ENCODE measurements at places on chromosomes 4 and X.

DNA sequence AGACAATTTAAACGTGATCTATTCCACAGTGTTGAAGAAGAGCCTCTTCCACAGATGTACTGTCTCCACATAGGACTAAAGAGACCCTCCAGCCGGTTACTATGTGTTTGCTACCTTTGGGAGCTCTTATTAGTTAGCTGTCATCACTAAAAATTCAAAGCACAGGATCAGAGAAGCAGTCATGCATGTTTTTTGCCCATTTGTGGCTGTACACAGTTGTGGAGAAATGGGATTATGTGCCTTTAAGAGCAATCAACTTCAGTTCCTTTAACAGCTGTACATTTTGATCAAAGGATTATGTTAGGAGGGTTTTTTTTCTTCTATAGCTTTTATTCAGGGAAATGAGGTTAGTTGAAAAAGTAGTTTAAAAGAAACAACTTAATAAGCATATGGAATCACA lies 149.0 kb upstream of the SPOCK3 start:
- no peak for DNase-seq

GRCh38 chr4:4854649-4855295 lies 4.7 kb upstream of the MSX1 start:
- no peak for DNase-seq

DNA sequence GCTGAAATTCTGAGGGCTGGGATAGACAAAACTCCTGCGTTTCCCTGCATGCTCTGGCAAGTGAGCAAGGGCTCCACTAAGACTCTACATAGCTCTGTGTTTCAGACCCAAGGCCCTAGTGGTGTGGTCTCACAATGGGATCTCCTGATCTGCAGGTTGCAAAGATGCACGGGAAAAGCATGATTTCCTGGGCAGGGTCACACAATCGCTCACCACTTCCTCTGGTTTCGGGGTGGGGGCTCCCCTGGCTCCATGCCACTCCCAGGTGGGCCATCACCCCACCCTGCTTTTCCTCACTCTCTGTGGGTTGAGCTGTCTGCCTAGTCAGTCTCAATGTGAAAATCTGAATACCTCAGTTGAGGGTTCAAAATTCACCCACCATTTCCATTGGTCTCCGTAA lies 111.5 kb downstream of the KLF8 start:
- no peak for DNase-seq

- no peak for DNase-seq
These were observed 95.0 kb downstream of the TMEM164 start for GRCh38 chrX:110097920-110098319.

- DNase-seq, result no peak
These were observed 72.8 kb downstream of the KIT start for GRCh38 chr4:54730581-54730980.

DNA sequence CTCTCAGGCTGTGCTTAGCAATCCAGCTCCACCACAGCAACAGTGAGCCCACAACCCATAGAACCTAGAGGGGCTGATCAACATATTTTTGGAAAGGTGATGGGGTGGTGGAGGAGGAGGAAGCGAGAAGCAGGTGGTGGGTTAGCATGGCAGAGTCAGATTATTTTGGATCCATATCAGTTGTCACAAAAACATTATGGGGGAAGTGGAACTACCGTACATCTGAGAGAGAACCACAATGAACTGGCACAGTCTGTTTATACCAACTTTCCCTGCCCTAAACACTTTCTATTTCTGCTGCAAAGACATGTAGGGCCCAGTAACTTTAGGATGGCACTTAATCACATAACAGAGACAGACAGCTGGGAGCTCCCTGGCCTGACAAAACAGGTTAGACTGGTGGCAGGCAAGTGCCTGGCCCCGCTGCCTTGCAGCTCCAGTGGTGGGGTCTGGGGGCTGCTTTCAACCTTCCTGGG lies 4.3 kb downstream of the SLC9A7 start:
- no peak for DNase-seq

DNA sequence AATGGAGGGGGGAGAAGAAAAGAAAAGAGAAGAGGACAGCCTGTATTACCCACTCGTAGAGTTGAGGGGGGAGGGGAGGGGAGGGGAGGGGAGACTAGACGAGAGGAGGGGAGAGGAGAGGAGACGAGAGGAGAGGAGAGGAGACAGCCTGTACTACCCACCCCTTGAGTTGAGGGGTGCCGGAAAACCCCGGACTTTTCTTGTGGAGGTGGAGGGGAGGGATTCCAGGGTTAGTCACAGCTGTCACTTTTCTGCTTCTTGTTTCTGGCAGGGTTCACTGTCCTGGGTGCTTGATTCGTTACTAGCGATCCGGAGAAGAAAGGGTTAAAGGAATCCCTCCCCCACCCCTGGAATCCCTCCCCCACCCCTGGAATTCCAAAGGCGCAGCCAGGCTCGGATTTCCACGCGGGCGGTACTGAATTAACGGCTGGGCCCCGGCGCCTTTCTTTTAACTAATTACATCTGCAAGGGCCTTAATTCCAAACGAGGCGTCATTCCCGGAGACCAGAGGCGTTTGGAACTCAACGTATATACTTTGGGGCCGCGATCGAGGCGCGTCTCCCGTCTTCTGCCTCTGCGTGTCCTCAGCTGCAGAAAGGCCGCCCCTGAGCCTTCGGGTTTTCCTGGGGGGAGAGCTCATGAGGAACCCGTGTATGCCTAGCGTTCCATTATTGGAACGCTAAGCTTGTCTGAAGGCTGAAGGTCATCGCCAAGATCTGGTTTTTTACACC lies 20.1 kb upstream of the CSF2RA start:
- peak; percentile 3 for DNase-seq

- DNase-seq, result no peak
These were observed 853.8 kb upstream of the INTU start for GRCh38 chr4:126779001-126779400.

- DNase-seq, result no peak
These were observed 36.3 kb upstream of the REST start for GRCh38 chr4:56871371-56871866.

DNA sequence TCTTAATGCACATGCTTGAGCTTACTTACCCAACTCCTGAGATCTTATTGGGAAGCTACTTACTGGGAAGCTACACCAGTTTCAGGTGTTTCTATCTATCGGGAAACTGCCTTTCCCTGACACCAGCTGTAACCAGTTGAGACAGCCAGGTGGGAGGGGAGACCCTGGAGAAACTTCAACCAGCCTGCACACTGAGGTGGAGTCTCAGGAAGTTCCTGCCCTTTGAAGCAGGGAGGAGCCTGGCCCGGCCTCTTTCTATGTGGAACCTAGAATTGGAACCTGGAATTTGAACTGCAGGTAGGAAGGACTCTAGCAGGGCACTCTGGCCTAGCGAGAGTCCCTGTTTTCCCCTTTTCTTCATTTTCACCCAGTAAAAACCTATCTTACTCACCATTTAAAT lies 425.8 kb upstream of the PABPC4L start:
- no peak for DNase-seq

DNA sequence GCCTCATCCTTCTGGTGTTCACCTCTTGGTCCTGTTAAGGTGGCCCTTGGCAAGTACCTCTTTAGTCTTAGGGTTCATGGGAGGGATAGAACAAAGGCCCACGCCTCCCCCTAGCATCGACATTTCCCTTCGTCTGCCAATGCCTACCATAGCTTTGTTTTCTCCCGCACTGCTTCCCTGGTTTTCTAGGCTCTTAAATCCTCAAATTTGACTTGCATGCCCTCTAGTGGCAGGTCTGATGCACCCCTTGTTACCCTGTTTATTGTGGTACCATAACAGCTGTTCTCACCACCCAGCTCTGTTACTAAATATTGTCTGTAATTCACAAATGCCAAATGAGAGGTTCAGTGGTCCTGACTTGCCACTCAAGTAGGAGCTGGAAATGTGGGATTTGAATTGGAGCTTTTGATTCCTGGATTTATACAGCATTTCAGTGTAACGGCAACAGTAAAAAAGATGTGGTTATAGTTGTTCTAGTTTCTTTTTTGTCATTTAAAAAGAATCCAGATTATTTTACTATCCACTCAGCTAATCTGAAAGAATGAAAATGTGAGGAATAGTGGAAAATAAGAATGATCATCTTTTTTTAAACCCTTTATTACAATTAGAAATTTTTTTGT lies 100.1 kb downstream of the REPS2 start:
- peak; percentile 57 for DNase-seq

GRCh38 chr4:37441231-37442061 lies 196.9 kb downstream of the NWD2 start:
- DNase-seq, result no peak

- no peak for DNase-seq
These were observed 47.6 kb upstream of the PRSS12 start for GRCh38 chr4:118400356-118400755.

DNA sequence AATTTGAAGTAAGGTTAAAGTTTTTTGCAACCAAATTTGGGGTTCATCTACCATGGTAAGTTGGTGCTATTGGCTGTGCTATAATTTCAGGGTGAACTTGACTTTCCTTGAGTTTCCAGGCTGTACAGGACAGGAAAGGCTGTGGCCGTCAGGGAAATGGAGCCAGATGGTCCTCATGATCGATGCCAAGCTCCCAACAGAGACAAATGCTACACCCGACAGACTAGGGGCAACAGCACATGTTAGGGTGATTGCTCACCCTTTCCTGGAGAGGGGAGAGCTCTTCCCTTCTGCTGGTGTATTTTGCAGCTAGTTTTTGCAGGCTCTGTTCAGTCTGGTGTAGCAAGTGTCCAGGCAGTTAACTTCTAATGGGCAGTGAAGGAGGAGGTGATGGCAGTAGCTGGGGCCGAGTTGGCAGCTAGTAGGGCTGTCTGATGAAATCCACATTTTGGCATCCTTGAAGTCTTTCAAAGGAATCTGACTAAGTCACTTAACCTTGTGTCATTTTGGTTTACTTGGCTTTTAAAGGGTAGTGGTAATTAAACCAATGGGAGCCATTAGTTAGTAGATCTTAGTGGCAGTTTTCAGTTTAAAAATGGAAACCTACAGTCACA lies 47.8 kb downstream of the GAB1 start:
- no peak for DNase-seq

- no peak for DNase-seq
These were observed 349.6 kb downstream of the GPAT3 start for GRCh38 chr4:83885256-83886182.

DNA sequence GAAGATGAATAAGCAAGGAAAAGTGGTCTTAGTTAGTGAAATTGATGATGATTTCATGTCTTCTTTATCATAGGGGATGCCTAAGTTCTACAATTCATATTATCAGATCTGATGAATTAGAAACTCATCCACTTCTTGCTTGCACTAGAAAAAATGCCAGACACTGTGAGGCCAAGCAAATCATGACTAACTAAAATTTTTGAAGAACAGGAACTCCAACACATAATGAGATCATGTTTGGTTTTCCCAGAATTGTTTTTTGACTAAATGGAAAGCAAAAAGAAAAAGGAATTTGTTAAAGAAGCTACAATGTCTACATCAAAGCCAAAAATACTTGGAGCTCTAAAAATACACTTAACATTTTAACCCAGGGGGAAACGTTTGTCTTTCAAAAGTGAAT lies 120.4 kb downstream of the ARSF start:
- no peak for DNase-seq

DNA sequence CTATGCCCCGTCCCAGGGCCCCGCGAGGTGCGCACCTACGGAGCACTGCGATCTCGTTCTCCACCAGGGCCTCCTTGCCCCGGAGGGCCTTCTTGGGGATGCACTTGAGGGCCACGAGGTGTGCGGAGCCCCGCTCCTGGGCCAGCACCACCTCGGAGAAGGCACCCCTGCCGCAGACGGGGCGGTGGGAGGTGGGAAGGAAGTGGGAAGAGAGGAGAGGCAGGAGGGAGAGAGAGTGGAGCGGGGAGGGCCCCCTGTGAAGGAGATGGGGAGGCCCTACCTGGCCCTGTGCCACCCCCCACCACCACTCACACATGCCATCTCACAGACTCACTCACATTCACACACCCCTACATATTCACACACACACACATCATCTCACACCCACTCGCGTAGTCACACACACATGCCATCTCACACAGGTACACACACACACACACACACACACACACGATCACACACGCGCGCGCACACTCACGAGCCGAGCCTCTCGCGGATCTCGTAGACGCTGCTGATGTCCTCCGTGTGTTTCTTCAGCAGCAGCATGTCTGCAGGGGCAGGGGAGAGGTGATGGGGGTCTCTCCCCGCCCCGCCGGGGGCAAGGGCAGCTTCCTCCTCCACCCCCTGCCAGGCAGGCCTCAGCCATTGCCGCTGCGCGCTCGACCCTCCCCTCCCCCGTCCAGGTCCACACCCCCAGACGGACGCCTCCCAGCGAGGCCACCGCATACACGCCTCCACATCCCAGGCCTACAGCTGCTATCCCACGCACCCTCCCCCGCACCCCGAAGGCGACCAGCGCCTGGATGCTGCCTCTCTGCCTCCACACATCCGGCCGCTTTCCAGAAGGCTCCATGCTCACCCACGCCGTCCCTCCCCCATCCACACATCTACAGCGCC lies 834 bp downstream of the PNCK start:
- DNase-seq, result no peak

DNA sequence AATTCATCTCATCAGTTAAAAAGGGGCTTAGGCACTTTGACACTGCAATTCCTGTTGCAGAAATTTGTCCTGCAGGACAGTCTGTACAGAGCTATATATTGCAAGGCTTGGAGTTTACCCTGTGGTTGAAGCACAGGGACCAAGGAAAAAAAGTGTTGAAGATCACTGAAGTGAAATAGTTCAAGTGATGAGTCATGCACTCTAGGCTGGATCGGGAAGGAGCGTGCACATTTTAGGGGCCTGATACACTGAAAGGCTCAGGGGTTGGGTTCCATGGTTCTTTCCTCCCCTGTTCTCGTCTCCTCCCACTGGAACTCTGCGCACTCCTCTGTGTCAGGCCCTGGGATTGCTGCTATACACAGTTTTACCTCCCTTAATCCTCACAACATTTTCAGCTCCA lies 104.9 kb upstream of the ARMCX2 start:
- peak; percentile 50 for DNase-seq

DNA sequence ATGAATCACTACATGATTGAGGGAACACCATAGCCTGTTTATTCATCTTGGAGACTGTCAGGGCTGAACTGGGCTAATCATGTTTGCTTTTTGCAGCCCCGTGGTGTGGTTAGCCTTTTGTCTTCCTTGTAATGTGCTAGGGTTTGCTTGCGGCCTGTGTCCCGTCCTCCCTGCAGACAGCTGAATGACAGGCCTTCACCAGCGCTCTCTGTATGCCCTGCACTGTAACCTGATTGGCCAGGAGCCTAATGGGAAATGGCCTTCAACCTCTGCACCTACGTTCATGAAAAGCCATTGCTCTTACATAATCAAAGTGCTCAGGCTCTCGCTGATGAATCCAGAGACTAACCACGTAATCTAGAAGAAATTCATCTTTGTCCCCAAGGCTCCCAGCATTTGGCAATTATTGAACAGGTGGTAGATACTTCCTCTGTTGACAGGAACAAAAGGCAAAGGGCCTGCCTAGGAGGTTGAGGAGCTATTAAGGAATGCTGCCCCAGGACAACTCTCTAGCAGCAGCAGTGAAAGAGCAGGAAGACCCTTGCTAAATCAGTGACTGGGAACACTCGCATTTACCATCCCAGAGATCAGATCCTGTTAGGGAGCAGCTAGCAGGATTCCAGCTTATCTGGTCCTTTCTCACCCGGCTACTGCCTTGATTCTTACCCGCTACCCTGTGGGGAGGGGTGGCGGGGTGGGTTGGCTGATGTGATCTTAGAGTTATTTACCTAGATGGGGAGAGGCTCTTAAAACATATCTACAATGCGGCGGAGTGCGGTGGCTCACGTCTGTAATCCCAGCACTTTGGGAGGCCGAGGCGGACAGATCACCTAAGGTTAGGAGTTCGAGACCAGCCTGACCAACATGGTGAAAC lies 42.3 kb upstream of the FAT1 start:
- DNase-seq, result no peak

- no peak for DNase-seq
These were observed 11.0 kb upstream of the ARHGEF38 start for GRCh38 chr4:105541420-105541819.

All from ACHN (cell line).